Stimulated activated CD4-positive, alpha-beta T cell treated with anti-CD3 and anti-CD28 coated beads, Interleukin-1b, Interleukin-23, amount 100 ng/mL, for 1 hour (primary cell): ENCODE measurements at places on chromosomes 7 and 10.

GRCh38 chr10:74518061-74518460, 308.3 kb upstream of the KAT6B start:
- no peak for DNase-seq

DNA sequence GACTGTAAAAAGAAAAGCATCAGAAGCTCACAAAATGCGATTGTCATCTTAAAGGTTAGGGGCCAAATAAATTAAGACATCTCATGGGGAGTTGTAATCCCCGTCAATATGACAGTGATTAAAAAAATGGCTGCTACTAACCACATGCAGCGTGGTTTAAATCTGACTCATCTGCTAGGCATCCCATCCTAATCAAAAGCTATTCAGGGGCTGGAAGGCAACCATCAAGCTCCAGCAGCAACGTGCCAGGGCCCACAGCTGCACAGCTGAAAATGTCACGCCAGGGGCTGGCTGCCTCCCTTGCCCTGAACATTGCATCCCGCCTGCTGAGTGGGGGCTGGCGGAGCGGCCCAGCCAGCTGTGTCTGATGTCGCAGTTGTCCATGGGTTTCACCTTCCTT, 66.3 kb upstream of the FRMD4A start:
- no peak for DNase-seq

DNA sequence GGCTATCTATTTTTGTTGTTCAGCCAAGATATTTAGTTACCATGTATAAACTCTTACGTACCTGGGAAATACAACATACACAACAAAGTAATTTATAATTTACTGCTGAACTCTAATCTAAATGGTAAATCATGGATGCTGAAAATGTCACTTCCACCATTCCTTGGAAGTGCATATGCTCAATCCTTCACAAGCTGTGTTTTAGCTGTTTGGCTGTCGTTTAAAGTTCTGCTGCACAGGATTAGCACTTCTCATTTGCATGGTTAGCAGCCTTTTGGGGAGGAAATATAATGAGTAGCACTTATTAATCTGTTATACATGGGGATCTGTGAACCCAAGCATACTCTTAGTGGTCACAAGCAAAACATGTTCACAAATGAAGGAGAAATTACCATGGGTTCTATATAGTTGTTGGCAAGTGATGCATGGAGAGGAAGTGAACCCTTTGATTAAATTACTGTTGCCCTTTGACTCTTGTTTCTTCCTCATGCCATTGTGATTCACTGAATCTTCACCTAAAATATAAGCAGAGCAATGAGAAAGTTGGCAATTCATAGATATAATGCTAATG, 18.5 kb downstream of the PIK3CG start:
- DNase-seq = no peak

- no peak for DNase-seq
Measured at GRCh38 chr7:158732494-158733219, 28.1 kb upstream of the NCAPG2 start.

GRCh38 chr10:17905491-17905890, 46.2 kb upstream of the SLC39A12 start:
- no peak for DNase-seq

DNA sequence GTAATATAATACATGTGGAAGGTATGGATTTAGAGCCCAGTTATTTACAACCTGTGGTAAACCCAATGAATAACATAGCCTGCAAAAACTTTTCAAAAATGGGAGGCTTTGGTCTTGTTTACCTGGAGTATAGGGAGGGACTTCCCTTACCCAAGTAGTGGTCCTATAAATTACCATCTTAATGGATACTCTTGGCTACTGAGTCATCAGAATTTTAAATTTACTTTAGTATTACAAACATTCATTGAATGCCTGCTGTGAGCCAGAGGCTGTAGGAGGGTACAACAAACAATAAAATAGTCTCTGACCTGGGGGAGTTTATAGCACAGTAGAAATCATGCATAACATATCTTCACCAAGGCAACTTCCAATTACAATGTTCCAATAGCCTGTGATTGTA, 365.1 kb downstream of the BBS9 start:
- DNase-seq = no peak

- no peak for DNase-seq
Measured at GRCh38 chr7:133504825-133505224, 251.9 kb downstream of the EXOC4 start.

GRCh38 chr10:107614939-107615685, 450.6 kb upstream of the SORCS1 start:
- no peak for DNase-seq

GRCh38 chr7:81500631-81501030, 269.2 kb downstream of the HGF start:
- no peak for DNase-seq

- no peak for DNase-seq
Measured at GRCh38 chr7:71723859-71724258, 591.9 kb downstream of the GALNT17 start.

DNA sequence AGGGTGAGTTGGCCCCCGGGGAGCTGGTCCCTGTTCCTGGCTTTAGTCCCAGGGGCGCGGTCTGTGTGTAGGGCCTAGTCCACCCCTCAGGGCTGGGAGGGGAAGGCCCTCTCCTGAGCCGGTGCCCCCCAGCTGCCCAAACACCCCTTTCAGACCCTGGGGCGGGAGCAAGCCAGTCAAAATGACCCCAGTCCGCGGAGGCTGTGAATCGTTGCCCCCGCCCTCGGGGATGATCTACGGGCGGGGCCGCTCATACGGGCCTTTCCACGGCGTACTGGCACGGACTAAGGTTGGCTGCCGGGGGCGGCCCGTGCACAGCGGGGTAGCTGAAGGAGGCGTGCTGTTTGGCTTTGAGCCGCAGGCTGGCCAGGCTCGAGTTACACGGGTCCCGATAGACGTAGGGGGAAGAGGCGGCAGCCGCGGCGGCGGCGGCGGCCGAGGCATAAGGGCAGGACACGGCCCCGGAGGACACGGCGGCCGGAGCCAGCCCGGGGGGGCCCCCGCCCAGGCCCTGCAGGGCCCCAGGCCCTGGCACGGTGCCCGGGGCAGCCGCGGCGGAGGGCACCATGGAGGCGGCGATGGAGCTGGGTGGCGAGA, 4.3 kb downstream of the ELOVL3 start:
- DNase-seq = no peak

DNA sequence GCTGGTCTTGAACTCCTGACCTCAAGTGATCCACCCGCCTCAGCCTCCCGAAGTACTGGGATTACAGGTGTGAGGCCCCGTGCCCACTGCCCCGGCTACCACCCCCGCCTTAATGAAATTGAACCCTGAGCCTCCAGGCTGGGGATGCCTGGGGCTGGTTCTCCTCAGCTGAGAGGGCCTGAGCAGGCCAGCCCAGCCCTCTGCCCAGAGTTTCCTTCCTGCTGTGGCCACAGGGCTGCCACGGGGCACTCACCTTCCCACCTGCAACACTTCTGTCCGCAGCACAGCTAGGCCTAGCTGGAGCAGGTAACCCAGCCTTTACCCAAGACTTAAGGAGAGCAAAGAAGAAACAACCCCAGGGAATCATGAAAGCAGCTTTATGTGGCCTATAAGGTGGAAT, 78.1 kb upstream of the ANLN start:
- no peak for DNase-seq

- no peak for DNase-seq
Measured at GRCh38 chr7:26381476-26382353, 90.1 kb downstream of the SNX10 start.

- no peak for DNase-seq
Measured at GRCh38 chr10:124003871-124004662, 89.3 kb downstream of the CHST15 start.

GRCh38 chr10:130498042-130498441, 361.9 kb downstream of the GLRX3 start:
- no peak for DNase-seq

GRCh38 chr10:114057855-114058254, 14.2 kb downstream of the ADRB1 start:
- DNase-seq = no peak

GRCh38 chr7:137999496-138000080, 2.3 kb downstream of the CREB3L2 start:
- no peak for DNase-seq

DNA sequence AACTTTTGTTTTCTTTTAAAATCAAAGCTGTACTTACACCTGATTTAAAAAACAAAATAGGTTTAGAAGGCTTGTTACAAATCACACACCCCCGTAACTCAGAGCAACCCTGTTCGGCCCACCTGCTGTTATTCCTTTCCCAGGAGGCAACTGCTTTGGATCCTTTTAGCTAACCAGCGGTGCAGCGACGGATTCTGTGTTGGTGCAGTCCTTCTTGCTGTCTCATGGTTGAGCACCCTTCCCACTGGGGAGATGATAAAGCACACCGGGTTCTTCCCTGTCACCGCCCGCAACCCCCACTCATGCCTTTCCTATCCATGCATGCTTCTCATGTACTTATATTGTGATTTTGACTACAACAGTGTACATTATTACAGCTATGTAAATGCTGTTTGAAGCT, 24.8 kb upstream of the MKI67 start:
- DNase-seq = no peak

DNA sequence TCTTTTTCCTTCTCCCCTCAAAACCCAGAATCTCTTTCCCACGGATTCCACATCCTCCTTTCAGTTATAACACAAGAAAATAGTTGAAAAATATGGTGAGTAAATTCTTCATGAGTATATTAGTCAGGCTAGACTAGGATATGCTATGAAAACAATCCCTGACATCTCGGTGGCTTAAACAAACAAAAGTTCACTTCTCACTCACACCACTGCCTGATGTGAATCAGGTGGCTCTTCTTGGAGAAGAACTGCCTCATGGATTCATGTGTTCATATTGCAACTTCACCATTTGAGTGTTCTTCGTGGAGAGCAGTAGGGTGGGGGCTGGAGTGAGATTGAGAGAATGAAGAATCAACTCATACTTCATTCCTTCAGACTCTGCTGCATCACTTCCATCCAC, 204.1 kb downstream of the PHF14 start:
- DNase-seq = no peak

DNA sequence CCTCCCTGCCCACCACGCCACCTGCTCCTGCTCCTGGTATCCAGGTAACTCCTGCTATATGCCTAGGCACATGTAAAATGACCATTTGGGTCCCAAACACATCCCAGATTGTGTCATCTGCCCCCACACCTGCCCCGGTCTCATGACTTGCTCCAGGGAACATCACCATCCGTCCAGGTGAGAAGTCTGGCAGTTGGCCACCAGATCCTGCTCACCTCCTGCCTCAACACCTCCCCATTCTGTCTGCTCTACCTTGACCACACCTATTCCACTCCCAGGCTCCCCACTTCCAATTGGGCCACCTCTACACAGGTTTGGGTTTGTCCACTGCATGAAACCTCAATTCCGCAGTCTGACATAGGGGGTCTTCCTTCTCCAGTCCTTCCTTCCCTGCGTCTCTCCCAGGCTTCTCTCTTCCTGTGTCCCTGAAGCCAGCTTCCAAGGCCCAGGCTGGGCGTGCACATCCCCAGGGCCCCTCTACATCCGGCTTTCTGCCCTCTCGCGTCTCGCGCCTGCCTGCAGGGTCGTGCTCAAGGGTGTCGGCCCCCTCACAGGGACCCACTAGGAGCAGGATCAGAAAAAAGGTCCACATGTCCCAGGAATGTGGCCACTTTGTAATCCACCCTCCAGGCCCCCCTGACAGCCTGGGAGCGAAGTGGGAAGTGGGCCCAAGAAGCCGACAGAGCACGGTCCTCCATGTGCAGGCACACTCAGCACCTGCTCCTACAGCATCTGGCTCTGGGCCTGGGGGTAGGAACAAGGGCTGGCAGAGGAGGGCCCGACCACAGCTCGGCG, 49.3 kb upstream of the DAGLB start:
- no peak for DNase-seq

GRCh38 chr7:100048680-100049079, 894 bp upstream of the ZSCAN21 start:
- DNase-seq = no peak

DNA sequence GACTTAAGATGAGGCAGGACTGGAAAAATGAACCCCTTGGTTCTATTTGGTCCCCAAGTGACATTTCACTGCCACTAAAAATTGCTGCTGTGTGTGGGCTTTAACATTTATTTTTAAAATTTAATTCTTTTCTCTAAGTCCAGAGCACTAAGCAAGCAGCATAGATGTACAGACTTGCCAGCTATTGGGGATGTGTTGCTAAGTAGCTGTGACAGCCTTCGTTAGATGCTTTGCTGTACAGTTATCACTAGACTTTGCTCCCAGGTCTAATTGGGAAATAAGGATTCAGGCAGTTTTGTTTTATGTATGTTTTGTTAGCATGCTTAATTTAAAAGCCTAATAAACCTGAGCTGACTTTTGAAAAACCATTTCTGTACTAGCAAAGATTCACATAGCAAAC, 51.8 kb downstream of the GBF1 start:
- DNase-seq = no peak

DNA sequence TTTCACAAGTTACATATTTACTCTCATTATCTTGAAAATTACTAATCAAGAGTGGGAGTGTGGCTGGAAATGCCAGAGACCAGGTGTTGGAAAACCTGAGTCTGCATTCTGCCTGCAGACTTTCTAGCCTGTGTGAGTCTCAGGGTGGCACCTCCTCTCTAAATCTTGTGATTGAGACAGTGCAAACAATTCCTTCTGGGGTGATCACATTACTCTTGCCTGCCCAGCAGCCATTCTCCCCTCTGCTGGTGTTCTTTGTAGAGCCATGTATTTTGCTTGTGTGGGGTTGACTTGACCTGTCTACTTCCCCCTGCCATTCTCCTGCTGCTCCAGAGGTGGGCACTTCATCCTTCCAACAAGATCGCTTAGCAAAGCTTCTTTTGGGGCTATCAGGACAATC, 101.1 kb downstream of the RAPGEF5 start:
- no peak for DNase-seq

DNA sequence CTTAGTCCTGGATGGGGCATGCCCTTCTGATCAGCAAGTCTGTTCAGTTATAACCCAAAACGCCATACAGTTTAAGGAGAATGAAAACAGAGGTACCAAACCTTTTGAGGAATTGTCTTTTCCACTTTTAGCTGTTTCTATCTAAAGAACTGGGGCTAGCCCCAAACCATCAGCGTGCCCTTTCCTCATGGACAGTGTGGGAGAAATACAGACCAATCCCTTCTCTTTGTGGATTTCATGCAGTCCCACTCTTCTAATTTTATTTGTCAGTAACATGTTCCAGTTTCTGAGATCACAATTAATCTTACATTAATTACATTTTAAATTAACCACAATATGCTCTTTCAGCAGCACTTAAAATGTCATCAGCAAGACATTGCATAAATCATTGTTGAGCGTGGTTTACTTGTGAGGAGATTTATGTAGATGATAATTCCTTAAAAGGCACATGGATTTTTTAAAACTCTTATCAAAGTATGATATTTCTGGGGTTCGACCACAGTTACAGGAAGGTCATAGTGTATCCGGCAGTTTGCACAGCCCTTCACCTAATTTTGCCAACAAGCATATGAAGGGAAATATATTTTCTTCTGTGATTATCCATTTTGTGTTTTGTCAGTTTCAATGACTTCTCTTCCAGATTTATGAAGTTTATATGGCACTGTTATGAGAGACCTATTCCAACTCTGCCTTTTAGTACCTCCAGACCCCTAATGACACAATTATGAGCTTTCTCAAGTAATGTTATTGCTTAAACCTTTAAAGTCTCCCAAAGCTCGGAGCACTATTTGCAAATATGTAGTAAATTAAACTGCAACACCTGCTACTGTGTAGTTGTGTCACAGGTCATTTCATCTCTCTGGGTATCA, 868.4 kb upstream of the C7orf33 start:
- DNase-seq = no peak
